Activated T-helper 1 cell treated with anti-CD3 and anti-CD28 coated beads, Interleukin-2, amount 50 U/mL, for 16 hours (primary cell): ENCODE measurements at places on chromosomes 1 and 21.
A peak's percentile ranks its signal among the peaks of the same experiment; 100 is the strongest.

DNA sequence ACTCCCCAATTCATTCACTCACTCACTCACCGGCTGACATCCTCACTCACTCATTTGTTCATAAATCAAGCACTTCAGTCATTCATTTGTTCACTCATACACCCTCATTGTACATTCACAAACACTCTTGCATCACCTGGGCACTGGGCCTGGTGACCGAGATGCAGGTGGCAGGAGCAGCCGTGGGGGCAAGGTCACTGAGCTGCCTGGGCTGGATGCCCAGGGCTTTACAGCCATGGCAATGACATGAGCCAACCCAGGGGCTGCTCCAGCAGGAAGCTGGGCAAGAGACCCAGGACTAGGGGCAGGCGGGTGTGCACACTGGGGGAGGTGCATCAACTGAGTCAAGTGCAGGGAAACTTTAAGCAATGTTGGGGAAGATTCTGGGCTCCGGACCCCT, 113.6 kb upstream of the IGSF21 start:
- DNase-seq = no peak

GRCh38 chr1:244713332-244713731, 60.4 kb downstream of the DESI2 start:
- DNase-seq = no peak

DNA sequence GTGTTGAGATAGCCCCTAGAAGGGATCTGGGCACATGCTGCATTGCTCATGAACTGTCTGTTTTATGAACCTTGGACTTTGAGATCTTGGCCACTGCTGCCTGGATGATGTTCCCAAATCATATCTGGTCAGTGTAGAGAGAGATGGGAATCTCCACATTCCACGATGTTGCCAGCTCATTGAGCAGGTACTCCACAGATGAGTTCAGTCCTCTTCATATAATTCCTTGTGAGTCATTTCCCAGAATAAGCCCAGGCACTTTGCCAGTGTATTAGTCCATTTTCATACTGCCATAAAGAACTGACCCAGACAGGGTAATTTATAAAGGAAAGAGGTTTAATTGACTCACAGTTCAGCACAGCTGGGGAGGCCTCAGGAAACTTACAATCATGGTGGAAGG, 254.0 kb upstream of the RUNX1 start:
- DNase-seq = no peak

- no peak for DNase-seq
These were observed 35.4 kb downstream of the SMYD3 start for GRCh38 chr1:246471688-246472087.

DNA sequence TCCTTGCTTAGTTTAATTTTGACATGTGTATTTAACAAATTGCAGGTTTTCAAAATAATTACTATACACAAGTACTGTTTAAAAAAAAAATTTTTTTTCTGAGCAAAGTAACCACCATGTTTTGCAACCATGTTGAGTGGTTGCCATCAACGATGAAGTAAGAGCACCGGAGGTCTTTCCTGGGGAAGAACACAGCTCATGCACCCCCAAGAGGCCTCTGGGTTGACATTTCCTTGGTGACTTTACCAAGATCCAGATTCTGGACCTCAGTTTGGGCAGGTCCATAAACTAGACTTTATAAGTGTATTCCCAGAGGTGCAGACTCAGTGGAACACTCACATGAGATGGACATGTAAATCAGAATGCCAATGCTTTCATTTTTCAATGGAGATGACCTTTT, 36.8 kb upstream of the RALGPS2 start:
- DNase-seq = no peak

DNA sequence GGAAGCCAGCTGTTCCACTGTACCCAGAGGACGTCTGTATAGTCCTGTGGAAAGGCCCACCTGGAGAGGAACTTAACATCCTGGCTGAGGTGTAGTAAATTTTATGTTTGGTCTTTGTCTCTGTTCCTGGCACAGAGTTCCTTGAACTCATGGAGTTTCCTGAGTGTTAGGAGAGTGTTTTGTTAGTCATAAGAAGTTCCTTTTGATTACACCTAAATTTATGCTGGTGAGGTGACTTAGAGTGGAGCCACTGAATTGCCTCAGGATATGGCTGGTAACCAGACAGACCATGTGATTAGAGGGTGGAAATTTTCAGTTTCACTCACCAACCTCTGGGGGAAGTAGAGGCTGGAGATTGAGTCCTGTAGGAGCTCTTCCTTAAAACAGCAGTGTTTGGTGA, 57.9 kb downstream of the RASAL2 start:
- DNase-seq = no peak

- no peak for DNase-seq
These were observed 59.6 kb downstream of the VPS26C start for GRCh38 chr21:37207441-37208009.

GRCh38 chr1:6157132-6157527, 23.0 kb downstream of the CHD5 start:
- DNase-seq = no peak

- DNase-seq = no peak
These were observed 30.9 kb upstream of the CACYBP start for GRCh38 chr1:174968750-174969244.

DNA sequence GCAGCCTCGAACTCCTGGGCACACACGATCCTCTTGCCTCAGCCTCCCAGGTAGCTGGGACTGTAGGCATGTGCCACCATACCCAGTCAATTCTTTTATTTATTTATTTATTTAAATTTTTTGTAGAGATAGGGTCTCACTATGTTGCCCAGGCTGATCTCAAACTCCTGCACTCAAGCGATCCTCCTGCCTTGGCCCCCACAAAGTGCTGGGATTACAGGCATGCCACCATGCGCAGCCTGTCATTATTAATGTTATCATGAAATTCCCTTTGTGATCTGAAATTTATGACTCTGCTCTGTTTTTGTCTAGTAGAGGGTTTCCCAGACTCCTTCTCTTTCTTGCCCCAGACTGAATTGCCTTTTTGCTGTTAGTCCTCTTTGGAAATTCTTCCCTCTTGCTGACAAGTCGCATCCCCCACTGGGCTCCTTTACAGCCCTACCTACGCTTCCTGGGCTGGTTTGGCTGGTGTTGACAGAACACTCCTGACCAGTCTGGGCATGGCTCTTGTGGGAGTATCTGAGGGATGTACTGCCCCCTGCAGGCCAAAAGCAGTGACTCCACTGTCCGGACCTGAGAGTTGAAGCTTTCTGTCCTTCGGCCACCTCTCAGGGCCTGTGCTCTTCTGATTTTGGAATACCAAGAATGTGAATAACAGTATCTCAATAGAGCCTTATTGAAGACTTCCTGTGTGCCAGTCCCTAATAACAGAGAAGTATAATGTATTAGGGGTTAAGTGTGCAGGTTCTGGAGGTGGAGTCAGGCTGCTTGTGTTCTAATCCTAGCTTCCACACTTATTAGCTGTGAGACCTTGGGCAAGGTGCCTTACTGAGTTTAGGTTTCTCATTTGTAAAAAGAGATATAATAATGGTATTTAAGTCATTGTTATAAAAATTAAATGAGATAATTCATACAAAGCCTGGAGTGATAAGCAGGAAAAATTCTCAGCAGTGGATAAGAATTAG, 28.2 kb downstream of the TCEANC2 start:
- peak; percentile 23 for DNase-seq

DNA sequence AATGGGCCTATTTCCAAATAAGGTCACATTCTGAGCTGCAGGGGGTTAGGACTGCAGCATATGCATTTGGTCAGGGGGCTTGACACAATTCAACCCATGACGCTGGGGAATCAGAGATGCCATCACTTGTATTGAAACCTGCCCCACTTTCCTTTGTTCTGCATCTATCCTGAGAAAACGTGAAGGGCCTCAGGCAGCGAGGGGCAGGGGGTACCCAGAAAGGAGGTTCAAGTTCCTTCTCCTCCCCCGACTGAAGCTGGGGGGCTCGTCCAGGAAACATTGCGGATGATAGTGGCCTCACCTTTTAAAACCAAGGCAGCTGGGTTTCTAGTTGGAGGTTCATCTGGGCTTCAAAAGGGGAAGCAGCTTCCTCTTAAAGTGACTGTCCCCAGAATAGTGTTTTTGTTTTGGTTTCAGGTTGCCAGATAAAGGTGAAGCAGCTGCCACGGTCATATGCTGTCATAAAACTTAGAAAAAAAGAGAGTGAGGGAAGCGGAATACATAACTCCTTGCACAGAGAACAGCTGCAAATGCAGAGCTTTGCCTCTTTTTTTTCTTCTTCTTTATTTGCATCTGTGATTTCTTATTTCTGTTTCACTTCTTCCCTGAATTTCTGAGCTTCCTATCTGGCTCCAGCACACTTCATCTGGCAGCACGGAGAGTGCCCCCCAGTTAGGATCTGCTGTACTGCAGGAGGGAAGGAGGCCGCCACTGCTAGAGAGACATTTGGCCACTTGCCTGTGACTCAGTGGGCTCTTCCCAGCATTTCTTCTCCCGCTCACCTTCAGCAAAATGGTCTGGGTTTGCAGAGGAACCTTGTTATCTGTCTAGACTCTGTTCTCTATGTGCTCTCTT, 142.0 kb downstream of the AJAP1 start:
- DNase-seq = no peak

- no peak for DNase-seq
These were observed 25.3 kb upstream of the IGSF3 start for GRCh38 chr1:116692879-116693278.

DNA sequence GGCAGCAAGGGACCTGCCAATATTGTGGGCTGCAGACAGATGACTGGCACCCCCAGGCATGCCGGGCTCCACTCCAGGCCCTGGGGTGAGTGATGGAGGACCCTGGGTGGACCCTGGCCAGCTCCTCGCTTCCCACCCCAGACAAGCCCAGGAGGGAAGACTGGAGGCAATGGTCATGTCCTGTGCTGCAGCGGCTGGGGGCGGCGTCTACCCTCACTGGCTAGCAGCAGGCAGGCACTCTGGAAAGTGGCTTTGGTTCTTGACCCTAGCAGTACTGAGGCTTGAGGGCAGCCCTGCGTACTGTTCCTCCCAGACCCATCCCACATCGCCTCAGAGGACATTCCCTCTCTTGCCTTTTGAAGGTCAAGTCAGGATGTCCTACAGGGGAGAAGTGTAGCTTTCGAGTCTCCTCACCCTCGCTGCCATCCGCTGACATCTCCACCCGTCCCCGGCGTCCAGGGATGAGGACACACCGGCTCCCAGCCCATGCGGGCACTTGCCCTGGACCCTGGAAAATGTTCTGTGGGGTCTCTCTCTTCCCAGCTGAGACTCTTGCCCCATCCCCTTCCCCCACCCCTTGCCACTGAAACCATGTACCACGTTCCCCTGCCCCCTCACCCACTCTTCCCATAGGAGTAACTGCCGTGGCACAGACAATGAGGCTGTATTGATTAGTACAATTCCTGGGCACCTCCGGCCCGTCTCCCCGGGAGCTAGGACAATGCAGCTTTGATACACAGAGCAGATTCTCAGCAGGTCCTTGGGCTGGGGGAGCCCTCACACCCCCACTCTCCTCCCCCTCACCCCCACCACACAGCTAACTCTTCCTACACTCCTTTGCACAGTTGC, 15.0 kb downstream of the SLC6A9 start:
- no peak for DNase-seq

DNA sequence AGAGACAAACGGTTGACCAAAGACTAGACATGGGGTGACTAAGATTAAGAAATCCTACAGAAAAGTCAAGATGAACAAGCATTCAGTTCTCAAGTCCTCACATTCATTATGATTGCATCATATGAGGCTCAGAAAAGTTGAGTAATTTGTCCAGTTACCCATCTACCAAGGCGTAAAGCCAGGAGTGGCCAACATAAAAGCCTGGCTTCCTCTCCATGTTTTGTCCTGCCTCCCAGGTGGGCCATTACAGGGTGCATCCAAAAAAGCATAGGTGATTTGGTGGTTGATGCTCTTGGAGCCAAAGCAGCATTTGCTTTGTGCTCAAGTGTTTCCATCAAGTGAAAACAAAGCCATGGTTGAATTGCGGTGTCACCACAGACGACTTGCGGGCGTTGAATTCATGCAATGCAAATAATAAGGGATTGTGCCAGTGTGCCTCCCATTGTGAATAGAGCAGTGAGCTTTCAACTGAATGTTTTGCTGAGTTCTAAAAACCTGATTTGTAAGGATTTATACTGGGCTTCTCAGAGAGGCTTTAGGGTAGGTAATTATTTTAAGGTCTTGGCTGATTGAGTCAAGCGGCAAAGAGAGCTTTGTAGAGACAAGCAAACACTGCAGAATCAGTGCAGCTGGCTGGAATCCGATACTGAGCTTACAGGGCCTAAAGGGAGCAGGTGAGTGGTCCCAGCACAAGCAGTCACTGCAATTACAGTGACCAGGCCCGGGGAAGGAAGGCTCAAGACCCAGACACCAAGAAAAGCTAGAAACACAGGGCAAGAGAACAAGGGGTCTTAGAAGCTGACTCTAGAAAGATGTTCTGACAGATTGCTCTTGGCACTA, 54.1 kb downstream of the KCNJ15 start:
- DNase-seq = no peak

GRCh38 chr1:213075725-213076124, 24.7 kb downstream of the RPS6KC1 start:
- DNase-seq = no peak

- no peak for DNase-seq
These were observed 151.6 kb downstream of the C1orf94 start for GRCh38 chr1:34328281-34328799.

DNA sequence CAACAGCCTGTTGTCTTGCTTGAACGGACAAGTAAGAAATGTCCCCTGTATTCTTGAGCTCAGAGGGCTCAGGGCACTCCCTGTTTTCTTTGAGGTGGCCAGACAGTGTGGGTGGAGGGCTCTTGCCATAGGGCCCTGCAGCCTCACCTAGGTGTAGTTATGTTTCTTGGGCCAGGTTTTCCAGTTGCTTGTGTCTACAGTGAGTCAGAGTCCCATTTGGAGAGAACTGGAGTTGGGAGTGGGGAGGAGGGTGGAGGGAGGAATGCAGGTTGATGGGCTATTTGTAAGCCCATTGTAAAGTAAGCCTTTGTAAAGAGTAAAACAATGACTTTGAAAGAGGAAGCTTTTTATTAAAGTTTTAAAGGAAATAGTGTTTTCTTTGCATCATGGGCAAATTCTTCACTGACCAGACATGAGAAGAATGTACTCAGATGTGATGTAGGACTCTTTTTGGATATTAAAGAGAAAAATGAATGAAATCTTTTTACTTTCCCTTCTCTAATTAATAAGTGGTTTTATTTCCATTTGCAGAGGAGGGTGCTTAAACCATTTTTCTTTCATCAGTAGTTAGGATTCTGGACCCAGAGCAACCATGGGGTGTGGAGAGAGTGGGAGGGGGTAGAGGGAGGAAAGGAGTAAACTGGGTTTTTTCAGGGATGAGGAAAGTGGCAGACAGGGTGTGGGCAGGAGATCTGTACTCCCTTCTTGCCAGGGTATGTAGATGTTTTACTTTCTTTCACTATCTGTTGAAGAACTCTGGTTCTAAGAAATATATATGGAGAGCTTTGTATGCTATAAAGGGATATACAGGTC, 45.1 kb upstream of the MACF1 start:
- DNase-seq = no peak

- DNase-seq = peak; percentile 49
These were observed 21.5 kb downstream of the STPG1 start for GRCh38 chr1:24391882-24392603.
